Activated CD4-positive, alpha-beta T cell treated with anti-CD3 and anti-CD28 coated beads for 36 hours (primary cell): ENCODE measurements at places on chromosomes 6 and 20. TPM values are rescaled to one million over a fixed set of nuclear protein-coding genes. Genes with fewer than 3 reads are reported as not detected.

GRCh38 chr20:21352703-21353102, 44.6 kb downstream of the NKX2-4 start:
- no peaks in the 10 kb centered on the region for H3K27me3 ChIP-seq
- H3K36me3 ChIP-seq, result peaks cover 32% of the 10 kb centered on the region
- H3K27ac ChIP-seq, result no peak overlapping the region
- no peaks in the 10 kb centered on the region for H3K4me1 ChIP-seq

DNA sequence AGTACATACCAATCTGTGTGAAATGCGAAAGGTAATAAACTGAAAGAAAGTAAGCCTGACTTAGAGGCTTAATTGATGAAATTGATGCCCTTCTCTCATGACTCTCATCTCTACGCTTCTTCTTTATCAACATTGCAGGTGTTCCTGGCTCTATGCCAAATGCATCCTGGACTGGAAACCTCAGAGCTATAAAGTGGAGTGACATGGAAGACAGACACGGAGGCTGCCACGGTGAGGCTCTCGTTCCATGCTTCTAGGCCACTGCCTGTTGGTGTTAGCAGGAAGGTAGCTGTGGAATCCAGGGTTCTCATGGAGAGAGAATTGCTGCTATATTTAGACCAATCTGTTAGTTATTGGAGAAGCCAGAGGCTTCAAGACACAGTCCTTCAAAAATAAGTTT, 73.2 kb downstream of the C6orf52 start:
- H3K27me3 ChIP-seq, result no peaks in the 10 kb centered on the region
- H3K36me3 ChIP-seq, result peaks cover 15% of the 10 kb centered on the region
- no peak overlapping the region for H3K27ac ChIP-seq

GRCh38 chr6:2432292-2432691, 186.9 kb upstream of the GMDS start:
- H3K36me3 ChIP-seq, result no peaks in the 10 kb centered on the region
- H3K4me1 ChIP-seq, result no peaks in the 10 kb centered on the region

DNA sequence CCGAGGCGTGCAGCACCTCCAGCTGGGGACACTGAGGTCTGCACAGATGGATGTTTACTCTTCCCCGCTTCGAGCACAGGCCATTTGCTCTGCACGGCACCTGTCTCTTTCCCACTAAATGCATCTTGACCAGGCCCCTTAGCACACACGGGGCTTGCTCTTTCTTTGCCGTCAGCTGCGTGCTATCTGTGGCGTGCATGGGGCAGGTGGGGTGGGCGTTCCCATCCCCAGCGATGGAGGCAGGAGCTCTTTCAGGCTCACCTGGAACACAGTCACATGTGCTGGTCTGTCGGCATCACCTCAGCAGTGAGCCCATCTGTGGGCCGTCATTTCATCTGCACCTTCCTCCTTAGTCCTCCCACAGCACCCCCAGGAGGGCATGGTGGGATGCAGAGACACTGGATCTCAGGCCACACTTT, 35.1 kb downstream of the RBM38 start:
- H3K27ac ChIP-seq, result no peak overlapping the region
- no peak for DNase-seq
- no peak overlapping the region for H3K4me3 ChIP-seq
- H3K27me3 ChIP-seq, result no peaks in the 10 kb centered on the region

DNA sequence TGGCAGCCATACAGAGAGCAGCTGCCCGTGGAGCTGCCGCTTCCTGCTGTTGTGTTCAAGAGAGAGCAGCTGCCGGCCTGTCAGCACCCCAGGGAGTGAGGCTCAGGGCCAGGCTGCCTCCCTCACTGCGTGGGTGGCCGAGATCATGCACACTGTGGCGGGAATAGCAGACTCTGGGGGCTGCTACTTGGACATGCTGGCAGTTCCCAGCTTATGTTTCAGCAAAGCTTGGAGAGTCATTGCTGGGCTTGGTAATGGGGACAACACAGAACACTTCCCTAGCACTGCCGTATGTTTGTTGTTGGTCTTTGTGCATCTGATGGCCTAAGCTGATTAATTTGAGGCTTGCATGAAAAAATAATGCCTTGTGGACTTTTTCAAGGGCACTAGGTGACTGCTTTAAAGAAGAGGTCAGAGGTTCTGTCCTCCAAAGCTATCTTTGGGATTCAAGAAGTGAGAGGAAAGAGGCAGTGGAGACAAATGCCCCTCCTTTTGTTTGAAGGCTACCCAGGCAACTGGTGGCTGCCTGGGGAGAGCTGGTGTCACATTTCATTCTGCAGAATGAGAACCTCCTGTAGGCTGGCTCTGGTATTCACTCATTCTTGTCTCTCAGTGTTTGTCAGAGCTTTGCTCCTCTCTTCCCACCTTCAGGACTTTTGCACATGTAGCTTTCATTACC, 18.8 kb downstream of the MRAP2 start:
- H3K4me3 ChIP-seq, result no peak overlapping the region
- no peak overlapping the region for H3K27ac ChIP-seq

The TTLL9 gene
- total RNA-seq, result not detected
